ENCODE measurements at places on chromosomes 6 and 20.

DNA sequence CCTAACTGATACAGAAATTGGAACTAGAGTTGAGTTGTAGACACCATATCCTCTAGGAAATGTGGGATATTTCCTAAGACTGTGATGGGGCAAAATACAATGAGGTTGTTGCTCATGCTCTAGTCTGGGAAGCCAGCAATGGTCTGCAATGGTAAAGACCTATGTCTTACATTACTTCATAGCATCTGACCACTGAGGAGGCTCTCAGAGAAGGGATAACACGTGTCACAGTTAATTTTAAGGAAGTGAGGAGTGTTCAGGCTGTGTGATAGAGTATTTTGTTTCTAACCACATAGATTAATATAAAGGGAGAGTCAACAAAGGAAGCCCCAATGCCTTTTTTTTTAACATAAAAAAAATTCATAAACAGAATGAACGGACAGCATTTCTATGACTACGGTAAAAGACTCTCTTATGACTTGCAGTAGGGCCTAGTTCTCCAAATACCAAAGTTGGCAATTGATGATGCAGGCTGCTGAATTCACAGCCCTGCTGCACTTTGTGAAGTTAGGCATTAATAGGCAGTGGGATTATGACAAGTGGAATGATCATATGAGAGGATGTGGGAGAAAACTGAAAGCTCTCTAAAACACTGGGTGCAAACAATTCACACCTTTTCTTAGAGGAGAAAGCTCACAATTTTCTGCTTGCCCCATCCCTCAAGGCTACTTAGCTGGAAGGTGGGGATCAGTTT lies 13.7 kb downstream of the KCNS1 start:
- DNase-seq = no peak

- DNase-seq = no peak
Measured at GRCh38 chr20:46065006-46065405, 24.8 kb downstream of the NCOA5 start.

DNA sequence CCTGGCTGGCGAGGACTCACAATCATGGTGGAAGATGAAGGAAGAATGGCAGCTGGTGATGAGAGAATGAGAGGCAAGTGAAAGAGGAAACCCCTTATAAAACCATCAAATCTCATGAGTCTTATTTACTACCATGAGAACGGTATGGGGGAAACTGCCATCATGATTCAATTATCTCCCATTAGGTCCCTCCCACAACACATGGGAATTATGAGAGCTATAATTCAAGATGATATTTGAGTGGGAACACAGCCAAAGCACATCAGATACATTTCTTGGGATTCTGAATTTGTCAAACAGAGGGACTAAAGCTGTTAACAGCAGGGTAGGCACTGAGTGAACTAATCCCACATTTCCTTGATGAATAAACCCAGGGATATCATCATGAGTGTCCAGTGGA lies 116.2 kb upstream of the PLCB4 start:
- DNase-seq = no peak

DNA sequence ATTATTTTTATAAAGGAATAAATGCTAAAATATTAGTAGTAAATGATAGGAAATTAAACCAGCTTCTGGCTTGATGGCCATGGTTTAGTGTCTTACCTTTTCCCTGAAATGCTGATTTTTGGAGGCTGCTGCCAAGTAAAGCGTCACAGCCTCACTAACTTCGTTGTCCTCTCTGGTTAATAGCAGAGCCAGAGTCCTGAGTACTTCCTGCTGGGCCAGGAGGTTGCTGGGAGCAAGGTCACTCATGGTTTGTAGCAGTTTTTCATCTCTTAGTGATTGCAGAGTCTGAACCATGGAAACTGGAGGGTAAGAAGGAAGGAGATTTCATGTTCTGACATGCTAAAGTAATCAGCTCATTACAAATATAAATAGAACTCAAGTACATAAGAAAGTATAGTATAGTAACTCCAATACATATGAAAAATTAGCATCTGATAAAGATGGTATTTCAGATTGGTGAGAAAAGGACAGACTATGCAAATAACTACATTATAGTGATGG lies 26.5 kb upstream of the ARMH2 start:
- DNase-seq = peak; percentile 52

- DNase-seq = peak; percentile 17
Measured at GRCh38 chr6:133973109-133973971, 20.3 kb downstream of the TBPL1 start.

GRCh38 chr6:81896525-81897503 lies 144.3 kb upstream of the TENT5A start:
- DNase-seq = no peak

- DNase-seq = no peak
Measured at GRCh38 chr6:137192821-137193220, 19.4 kb upstream of the IL22RA2 start.

DNA sequence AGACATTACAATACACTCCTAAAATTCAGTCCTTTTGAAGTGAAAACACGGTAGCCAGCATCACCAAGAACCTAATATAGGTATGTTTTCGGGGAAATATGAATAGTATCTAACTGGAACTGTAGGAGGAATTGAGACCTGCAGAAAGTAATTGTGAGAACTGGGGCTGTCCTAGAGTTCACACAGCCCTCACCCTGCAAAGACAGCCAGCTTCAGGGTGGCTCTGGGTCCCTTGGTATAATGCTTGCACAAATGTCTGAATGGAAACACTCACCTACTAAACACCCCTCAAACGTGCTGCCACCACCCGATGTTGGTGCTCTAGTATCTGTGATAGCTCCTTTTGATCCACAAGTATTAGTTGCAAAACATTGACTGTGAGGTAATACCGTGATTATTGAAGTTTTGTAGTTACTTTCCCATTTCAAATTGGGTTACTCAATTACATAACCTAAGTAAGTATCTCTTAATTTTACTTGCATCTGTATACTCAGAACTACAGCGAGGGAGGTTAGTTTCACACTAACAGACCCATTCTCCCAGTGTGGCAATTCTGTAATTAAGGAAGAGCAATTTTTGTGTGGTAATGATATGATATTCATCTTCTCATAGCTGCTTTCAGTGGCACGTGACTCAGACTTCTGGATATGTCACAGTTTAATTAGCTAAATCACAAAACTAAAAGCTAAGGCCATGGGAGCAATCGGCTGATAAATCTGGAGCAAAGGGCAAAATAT lies 129.5 kb downstream of the INSM1 start:
- no peak for DNase-seq

DNA sequence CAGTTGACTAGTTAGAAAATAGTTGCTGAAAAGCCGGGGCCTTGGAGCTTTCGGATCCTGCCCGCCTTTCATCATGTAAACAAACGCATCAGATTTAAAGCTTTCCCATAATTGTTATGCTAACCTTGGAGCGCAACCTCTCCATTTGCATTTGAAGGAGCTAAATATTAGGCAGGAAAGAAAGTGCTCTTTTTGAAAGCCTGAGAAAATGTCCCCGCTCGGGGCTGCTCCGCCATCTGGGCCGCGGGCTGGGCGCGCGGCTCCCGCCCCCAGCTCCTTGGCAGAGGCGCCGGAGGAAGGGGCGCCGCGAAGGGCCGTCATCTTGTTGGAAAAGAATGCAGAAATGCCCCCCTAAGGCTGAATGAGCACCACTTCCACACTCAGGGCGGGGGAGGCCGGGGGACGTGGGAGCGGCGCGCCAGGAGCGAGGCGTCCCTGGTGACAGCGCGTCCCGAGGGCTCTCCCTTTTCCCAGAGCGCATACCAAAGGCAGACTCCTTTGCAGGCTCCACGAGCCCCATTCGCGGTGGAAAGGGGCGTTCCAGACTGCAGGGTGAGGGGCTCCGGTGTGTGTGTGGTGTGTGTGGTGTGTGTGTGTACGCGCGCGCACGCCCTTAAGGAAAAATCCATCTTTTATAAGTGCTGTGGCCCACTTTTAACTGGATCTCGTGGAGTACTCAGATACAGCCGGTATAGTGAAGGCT lies 145.6 kb upstream of the ID4 start:
- no peak for DNase-seq

GRCh38 chr6:45655745-45656476 lies 278.2 kb upstream of the SUPT3H start:
- no peak for DNase-seq

- no peak for DNase-seq
Measured at GRCh38 chr6:142851601-142852000, 93.4 kb downstream of the HIVEP2 start.

- DNase-seq = no peak
Measured at GRCh38 chr6:11632795-11633511, 95.4 kb downstream of the TMEM170B start.

DNA sequence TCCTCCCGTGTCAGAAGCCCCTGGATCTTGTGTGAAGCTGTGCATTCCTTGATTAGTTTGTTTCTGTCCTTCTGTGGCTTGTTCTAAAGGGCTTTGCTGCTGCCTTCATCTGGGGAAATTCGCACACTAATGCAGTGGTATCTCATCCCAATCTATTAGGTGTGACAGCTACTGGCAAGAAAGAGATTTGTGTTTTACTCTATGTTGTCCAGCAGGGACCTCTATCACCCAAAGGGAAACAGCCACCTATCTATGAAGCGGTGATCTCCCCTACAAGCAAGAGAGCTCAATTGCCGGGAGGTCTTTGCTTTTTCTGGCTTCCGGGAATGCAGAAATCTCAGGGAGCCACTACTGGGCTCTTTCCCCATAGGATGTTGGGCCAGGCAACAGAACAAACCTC lies 151.8 kb downstream of the NRN1 start:
- DNase-seq = no peak

DNA sequence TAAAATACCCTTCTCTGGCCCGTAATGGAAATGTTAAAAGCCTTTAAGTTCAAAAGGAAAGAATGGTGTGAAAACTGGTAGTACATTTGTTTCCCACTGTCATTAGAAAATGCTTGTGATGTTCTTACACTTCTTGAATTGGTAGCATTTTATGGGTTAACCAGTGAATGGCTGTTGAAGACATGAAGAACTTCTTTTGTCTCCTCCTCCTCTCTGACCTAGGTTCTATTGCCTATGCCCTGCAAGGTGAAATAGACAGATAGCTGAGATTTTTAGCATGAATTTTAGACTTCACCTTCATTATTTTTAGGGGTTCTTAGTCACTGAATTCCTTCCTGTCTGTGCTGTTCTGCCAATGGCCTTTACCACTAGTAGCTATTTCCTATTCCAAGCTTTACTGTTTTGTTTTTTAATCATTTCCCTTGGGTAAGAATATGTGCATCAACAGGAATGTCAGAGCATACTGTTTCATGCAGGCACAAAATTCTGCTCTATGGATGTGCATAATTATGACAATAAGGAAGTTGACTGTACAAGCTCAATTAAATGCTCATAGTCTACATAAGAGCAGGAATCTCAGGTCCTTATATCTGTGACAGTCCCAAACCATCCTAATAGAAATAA lies 4.9 kb downstream of the TNFAIP3 start:
- no peak for DNase-seq

GRCh38 chr20:40895182-40895581 lies 133.4 kb upstream of the TOP1 start:
- DNase-seq = no peak

DNA sequence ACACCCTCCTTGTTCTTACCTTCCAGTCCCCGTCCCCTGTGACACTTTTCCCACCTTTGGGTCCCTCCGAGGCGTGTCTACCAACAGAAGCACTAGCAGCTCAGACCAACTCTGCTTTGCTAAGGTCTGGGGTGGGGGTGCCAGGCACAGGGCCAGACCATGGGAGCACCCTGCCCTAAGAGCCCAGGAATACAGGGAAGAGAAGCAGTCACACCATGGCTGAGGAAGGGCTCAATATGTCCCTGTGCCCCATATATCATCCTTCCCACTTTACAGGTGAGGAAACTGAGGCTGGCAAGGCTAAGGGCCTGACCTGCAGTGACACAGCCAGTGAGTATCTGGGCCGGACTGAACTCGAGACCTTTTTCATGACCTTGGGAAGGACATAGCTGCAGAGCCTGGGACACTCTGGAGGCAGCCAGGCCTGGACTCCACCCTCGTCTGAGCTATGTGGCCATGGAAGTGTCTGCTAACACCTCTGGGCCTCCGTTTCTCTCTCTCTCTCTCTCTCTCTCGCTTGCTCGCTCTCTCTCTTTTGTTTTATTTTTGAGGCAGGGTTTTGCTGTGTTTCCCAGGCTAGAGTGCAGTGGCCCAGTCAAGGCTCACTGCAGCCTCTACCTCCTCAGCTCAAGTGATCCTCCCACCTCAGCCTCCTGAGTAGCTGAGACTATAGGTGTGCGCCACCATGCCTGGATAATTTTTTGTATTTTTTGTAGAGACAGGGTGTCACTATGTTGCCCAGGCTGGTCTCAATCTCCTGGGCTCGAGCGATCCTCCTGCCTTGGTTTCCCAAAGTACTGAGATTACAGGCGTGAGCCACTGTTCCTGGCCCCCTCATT lies 156.7 kb downstream of the GRM4 start:
- DNase-seq = no peak

GRCh38 chr6:142702501-142703460 lies 242.2 kb downstream of the HIVEP2 start:
- DNase-seq = peak; percentile 51

DNA sequence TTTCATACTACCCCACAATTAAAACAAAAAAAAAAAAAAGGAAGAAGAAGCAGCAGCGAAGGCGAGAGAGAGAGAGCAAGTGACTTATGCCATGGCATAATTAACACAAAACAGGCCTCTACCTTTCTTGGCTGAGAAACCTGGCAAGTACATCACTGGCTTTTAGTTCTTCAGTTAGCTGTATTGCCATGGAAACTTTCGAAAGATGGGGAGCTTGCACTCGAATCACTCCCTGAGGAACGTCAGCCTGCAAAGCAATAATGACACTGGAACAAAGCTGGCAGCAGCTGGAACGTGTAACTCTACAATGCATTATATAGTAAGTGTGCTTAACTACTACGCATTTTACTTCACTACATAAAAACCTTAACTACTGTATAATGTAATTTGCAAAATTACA lies 126.1 kb downstream of the ARHGAP18 start:
- DNase-seq = no peak

DNA sequence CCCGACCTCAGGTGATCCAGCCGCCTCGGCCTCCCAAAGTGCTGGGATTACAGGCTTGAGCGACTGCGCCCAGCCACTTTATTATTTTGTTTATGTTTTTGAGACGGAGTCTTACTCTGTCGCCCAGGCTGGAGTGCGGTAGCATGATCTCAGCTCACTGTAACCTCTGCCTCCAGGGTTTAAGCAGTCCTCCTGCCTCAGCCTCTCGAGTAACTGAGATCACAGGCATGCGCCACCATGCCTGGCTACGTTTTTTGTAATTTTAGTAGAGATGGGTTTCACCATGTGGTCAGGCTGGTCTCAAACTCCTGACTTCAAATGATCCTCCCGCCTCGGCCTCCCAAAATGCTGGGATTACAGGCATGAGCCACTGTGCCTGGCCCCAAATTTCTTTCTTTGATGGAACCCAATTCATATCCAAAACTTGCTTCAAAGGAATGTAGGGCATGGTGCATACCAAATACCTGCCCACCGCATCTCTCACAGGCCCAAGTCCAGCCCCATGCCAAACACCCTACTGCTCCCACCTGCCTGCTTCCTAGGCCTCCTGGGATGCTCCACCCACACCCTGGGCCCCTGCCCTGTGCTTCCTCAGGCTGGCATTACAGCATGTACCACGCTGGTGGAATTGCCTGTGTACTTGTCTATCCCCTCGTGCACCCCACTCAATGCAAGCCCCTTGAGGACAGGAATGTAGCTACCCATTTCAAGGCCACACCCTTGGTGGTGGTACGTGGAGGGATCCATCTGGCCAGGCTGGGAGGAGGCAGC lies 4.9 kb upstream of the HMGA1 start:
- DNase-seq = no peak

All from DMS79 (cell line).